ENCODE measurements at places on chromosomes 12 and 14.

DNA sequence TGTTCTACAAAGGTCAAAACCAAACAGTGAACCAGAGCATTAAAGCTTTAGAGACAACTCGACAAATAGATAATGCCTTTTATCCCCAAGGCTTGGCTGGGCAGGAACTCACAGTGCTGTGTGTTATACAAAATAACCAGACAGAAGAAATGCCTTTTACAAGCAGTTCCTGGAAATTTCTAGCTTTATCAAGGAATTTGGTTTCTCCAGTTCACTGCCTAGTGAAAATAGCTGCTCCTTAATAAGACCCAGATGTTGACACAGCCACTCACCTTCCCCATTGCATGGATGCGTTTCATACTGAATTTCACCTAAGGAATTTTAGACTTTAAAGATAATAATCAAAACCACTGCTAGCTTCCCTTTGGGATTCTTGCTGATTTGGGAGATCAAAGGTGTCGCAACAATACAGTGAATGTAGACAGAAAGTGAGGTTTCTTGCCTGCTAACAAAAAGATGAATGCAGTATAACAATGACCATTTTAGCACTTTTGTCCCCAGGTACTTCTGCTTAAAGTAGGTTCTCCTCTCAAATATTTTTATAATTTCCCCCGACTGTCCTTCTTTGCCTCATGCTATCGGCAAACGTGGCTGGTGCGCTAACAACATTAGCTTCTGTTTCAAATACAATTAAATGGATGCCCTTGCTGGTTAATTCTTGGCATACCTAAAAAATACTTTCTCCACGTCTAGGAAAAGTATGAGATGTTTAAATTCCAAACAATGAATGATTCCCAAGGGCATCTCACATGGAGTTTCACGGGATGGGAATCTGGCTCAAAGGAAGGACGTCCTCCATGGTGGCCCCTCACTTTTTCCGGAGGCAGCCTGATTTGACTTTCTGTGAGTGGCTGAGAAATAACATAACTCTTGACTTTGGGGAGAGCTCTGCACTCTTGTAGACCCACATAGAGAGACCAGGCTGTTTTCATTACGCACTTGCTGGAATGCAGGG lies 162.4 kb downstream of the C12orf75 start:
- DNase-seq = no peak

DNA sequence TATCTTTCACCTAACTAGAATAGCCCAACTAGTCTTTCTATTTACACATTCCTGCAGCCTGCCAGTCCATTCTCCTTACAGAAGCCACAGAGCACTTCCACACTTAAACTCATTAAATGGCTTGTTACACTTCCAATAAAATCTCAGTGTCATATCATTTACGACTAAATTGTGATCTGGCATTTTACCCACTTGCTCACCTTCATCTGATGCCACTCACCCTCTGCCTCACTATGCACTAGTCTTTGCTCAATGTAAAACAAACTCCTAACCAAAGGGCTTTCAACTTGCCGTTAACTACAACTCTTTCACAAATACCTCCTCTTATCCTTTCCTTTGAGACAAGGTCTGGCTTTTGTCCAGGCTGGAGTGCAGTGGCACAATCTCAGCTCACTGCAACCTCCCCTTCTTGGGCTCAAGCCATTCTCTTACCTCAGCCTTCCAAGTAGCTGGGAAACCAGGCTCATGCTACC lies 24.1 kb downstream of the YAF2 start:
- no peak for DNase-seq

- DNase-seq = no peak
Observed at GRCh38 chr12:45623221-45623620, 106.3 kb upstream of the ARID2 start.

- DNase-seq = no peak
Observed at GRCh38 chr12:132597333-132598316, 12.8 kb downstream of the LRCOL1 start.

DNA sequence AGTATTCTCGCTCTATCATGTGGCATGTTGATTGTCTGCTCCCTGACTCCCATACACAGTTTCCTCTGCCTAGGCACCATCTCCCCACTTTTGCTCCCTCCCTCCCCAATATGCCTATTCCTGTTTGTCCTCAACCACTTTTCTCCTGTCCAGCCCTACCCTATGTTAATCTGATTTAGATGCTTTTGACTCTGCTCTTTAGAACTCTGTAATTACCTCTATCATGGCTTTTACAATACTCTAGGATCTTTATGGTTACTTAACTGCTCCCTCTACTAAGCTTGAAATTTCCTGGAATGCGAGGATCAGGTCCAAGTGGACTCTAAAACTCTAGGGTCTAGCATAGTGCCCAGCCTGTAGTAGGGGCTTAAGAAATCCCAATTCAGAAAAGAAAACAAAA lies 68.6 kb downstream of the TGFB3 start:
- DNase-seq = no peak

DNA sequence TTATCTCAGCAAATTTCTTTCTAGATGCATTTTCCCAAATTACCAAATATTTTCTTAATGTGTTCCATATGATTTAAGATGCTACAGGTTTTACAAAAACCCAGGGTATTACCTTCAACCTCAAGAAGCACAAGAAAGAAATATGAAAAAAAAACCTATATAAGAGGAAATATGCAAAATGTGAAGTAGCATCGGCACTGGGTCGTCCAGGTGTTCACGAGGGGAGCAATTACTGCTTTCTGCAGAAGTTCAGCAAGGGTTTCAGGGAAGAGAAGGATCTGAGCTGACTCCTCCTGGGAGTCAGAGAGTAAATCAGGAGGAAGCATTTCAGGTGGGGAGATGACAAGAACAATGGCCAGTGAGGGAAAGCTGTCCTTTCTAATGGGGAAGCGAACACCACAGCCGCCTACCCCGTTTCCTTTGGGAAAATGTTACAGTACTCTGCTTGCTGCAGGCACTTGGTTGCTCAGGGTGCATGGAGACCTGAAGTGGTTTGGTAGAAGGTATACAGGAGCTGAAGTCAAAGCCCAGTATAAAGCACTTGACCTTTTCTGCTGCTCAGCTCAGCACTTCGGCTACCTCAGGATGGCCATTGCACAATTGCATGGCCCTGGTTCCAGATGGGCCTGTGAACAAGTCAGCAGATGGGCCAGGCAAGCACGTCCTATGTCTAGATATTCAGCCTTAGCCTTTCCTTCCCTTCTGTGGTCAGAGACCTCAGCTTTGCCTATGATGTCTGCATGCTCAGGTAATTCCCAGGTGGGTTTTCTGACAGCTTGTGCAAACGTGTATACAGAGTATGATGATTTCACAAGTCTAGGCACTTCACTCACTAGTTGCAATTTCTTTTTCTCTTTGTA lies 155.6 kb downstream of the PAX9 start:
- no peak for DNase-seq

- DNase-seq = no peak
Observed at GRCh38 chr12:84745127-84745526, 167.5 kb downstream of the SLC6A15 start.

DNA sequence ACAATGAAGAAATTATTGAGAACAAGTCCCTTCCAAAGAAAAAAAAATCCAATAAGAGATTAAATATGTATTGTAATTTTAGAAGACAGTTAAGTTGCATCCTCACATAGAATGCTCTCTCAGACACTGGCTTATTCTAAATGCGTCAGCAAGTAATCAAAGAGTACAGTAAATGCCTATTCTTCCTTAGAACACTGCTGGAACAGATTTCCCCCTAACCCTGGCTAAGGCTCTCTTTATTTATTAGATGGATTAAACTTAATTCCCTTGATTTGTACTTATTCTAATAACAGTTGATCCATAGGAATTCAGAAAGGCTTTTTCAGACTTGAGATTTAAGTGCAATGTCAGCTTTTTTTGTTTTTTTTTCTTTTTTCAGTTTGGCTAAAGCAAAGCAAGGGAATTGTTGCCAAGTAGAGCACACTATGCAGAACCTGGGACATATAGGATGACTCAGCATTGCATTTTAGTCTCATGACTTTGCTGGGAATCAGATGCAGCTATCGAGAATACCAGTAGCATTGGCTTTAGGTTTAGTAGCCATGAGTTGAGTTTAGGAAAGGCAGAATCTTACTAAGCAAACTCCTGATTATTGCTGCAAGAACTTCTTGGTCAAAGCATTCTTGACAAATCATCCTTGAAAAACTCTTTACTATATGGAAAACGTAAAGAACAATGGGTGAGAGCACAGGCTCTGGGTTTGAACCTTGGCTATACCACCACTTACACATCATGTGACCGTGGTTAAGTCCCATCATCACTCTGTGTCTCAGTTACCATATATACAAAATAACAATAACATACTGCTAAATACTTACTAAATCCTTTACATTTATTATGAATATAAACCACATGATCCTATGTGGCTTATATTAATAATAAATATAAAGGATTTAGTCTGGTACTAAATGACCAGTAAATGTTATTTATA lies 26.7 kb downstream of the MED21 start:
- no peak for DNase-seq

- no peak for DNase-seq
Observed at GRCh38 chr14:36661506-36662257, at the start of gene PAX9. PAX9 (plus strand) TSS chr14:36661860; CDS start chr14:36662090, 230 bp downstream.

Measured in stimulated activated CD4-positive, alpha-beta T cell treated with anti-CD3 and anti-CD28 coated beads, Interleukin-1b, Interleukin-23, amount 100 ng/mL, for 1 hour (primary cell).